ENCODE measurements at places on chromosomes 2 and 18.

DNA sequence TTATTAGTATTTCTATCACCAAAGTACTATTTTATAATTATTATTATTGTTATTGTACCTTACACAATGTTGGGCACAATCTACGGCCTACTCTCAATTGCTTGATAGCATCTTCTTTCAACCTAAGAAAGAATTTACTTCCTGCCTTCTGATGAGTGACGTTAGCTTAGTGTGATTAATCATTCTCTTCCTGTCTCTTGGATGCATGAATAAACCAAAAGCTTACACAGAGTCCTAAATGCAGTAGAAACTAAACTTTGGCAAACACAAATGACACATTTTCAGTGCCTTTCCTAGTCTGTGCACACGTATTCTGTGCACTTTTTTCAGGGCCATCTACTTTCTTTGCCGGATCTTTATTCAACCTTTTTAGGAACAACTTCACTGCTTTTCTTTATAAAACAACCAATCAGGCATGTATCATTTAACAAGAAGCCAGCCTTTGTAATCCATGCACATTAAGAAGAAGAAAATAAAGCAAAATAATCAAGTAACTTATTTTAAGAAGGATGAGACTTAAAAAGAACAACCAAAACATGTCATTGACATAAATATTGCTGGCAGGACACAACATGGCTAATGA lies 19.1 kb downstream of the TRAK2 start:
- no peak for DNase-seq

- no peak for DNase-seq
These were observed 31.3 kb downstream of the NCK2 start for GRCh38 chr2:105775809-105776559.

- no peak for DNase-seq
These were observed 97.8 kb downstream of the ASB1 start for GRCh38 chr2:238524426-238524983.

DNA sequence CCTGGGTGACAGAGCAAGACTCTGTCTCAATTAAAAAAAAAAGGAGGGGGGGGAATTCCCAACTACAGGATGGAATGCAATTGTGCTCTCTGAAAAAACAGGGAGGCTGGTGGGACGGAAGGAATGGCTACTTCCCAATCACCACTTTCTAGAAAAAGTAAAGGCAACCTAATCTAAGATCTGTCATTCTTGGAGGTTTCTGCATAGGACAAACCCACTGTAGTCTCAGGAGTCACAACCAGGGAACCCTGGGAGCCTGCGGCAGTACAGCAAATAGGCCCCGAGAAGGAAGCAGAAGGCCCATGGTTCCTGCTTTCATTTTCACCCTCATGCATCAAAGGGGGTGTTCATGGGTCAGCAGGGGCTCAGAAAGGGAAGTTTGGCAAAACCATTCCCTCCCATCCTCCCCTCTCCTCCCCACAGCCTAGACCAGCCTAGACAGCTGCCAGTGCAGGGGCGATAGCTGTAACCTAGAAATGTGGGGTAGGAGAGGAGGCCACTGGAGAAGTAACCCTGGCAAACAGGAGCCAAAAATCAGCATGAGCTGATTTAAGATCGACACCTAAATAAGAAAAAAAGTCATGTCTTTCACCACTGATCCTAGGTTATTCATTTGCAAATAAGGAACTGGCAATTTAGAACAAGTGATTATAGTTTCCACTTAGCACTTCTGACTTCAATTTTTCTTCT lies 48.0 kb downstream of the TRABD2A start:
- no peak for DNase-seq

DNA sequence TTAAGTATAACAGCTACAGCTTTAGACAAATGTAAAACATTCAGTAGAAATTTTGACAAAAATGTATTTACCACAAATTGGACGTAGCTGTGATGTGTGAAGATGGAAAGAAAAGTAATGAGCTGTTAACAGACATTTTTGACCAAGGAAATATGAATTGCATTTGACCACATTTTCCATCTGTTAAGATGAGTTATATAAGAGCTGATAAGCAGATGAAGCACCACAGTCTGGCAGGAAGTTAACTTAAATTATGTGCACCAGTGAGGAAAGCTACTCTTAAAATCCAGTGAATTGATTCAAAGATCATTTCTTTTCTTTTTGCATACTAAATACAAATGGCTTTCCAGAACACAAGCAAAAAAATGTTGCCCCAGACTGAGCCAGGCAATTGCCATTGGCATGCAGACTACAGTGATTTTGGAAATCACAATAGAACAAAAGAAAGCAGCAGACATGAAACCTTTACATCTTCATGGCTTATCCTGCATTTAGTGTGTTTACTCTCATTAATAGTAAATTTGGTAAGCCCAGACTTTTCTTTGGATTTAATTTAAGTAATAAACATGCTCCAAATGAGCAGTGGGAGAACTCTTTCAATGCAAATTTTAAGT lies 493.7 kb downstream of the TMX3 start:
- no peak for DNase-seq

DNA sequence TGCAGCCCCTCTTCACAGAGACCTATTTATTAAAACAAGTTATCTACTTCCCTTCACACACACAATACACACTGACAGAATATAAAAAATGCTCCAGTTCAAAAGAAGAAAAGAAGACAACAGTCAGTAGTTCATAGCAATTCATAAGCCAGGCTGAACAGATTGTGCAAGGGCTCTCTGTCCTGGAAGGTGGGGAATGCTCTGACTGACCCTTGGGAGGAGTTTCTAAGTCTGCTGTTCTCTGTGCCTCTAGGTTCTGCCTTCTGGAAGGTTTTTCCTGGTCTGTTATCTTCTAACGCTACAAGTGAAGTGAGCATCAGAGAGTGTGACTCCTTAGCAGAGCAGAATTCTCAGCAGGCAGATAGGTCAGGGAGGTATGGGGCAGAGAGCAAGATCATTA lies 35.7 kb downstream of the SP3 start:
- DNase-seq = no peak

GRCh38 chr18:10840743-10841142 lies 308.6 kb downstream of the PIEZO2 start:
- DNase-seq = no peak
